ENCODE measurements at places on chromosomes 4 and X.

- ATAC-seq: no peak
Observed at GRCh38 chr4:152104901-152105357, 344.1 kb upstream of the GATB start.

DNA sequence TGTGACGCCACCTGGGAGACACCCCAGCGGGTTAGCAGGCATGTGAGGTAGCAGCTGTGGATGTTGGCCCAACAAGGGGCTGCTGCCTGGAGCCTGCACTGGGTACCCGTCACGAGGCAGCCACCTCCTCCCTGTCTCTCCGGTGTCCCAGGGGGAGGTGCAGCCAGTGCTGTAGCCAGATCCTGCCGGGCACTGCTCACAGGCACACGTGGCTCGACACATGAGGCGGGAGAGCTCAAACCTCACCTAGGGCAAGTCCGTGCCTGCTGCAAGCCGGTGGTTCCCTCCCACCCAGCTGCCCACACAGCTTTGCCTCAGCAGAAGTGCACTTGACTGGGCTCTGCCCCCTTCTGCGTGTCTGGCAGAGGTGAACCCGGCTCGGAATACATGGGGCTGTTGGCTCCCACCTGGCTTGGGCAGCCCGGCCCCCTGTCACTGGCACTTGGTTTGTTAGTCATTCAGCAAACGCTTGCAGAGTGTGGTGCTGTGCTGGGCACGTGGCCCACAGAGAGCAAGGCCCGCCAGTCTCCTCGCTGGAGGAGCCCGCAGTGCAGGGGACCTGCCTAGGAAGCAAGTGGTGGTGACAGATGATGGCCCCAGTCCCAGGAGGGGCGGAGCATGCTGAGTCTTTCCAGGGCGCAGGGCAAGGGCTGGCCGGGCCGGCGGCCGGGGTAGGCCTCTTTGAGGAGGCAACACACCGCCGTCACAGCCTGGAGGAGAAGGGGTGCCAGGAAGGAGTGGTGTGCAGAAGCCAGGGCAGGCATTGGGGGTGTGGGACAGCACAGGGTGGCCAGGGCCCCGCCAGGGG lies 10.1 kb upstream of the SH3TC1 start:
- no peak for ATAC-seq

GRCh38 chr4:3387154-3387942 lies 54.4 kb upstream of the HGFAC start:
- ATAC-seq: no peak

- ATAC-seq: no peak
Observed at GRCh38 chrX:29043746-29044145, 456.5 kb downstream of the IL1RAPL1 start.

DNA sequence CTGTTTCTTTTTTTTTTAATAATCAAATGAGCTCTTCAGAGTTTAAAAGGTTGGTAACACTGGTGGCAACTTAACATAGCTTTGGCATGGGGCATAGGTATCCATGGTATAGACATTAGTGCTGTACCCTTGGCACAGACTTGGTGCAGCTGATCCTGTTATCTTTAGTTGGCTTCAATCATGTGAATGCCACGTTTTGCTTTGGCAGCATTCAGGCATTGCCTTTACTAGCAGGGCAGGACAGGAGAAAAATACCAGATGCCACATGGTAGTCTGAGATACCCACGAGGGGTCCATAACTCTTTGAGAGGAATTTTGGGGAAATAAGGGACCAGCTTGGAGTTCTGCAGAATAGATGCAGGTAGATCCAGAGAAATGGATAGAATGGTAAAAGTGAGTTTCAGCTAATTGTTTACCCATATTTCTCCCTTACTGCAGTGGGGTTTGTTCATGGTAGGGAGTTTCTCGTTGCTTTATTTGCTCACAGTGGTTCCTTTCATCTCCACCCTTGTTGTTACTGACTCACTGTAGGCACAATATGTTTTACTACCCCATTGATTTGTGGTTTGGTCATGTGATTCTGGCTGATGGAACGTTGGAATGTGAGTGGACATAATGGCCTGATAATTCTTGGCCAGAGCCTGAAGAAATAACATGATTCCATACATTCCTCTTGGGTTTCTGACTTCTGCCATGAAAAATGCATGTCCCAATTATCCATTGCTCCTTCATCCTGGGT lies 342.7 kb downstream of the GLUD2 start:
- no peak for ATAC-seq

DNA sequence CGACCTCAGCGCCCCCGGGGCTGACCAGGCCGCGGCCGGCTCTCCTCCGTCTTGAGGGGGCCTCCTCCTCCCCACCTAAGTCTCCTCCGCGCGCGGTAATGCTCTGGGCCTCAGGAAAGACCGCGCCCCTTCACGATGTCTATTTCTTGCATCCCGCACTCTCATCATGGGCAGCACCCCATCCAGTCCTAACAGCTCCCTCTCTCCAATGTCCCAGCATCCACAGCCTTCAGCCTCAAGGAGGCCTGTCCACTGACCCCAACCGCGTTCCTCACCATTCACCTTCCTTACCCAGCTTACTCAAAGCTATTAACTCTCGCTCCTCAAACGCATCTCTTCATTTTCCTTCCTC lies 77.5 kb downstream of the MAGED4 start:
- no peak for ATAC-seq

- ATAC-seq: no peak
Observed at GRCh38 chrX:76420237-76420636, 7.3 kb upstream of the MAGEE1 start.

GRCh38 chrX:48831136-48831908 lies 4.1 kb downstream of the PCSK1N start:
- no peak for ATAC-seq

GRCh38 chr4:41414412-41414779 lies 123.6 kb upstream of the LIMCH1 start:
- ATAC-seq: no peak

- ATAC-seq: no peak
Observed at GRCh38 chrX:71292669-71293365, 8.7 kb upstream of the ITGB1BP2 start.

- no peak for ATAC-seq
Observed at GRCh38 chrX:148270499-148270898, 229.9 kb upstream of the AFF2 start.

DNA sequence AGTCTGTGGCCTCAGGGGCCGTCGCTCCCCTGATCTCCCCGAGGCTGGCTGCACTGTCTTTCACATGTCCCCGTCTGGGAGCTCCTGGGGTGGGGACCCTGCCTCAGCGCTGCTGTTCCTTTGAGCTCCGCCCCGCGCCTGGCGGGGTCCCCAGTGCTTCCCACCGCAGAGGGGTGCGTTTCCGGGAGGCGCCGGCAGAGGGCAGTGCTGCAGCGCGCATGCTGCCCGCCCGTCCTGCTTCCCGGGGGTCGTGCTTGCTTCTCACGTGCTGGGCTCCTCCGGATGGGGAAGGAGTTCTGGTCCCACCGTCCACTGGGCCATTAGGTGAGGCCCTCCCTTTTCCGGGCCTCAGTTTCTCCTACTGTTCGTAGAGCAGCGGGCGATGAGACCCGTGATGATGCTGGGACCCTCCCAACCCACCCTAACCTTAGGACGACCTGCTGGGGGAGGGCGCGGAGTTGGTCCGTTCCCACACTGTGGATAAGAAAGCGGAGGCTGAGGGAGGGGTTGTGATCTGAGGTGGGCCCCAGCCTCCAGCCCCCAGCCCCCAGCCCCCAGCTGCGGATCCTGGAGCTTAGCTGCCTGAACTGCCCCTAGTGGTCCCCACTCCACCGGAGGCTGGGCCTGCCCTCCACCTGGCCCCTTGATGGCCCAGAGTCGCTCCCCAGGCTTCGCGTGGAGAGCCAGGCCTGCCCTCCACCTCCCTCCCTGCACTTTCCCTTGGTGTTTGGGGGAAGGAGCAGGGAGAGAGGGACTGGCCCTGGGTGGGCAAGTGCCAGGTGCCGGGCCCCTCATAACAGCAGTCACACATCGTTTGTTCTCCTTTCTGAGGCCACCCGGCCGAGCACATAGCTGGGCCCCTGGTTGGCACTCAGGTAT lies 15.3 kb downstream of the CPZ start:
- ATAC-seq: no peak

DNA sequence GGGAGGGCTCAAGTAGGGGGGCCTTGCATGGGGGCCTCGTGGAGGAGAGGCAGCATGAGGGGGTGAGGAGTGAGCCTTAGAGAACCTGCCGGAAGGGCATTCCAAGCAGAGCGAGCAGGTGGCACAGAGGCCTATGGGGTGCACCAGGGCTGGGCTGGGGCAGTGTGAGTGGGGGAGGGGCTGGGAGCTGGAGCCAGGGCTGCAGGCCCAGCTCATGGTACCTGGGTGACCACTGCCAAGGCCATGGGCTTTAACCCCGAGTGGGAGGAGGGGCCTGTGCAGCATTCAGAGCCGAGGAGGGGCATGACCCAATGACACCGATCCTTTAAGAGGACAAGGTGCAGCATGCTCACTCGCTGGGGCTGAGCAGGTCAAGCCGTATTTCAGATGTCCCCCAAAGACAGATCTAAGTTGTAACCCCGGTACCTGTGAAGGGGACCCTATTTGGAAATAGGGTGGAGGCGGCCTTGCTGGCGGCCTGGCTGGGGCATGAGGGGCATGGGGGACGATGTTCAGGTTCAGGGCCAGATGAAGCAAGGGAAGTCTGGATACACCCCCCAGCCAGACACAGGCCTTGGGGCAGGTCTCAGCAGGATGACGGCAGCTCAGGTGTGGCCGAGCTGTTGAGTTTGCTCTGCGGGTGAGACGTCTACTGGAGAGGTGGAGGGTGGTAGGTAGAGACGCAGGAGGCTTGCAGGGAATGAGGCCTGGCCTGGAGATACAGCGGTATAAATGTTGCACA lies 137.0 kb downstream of the CPZ start:
- no peak for ATAC-seq

DNA sequence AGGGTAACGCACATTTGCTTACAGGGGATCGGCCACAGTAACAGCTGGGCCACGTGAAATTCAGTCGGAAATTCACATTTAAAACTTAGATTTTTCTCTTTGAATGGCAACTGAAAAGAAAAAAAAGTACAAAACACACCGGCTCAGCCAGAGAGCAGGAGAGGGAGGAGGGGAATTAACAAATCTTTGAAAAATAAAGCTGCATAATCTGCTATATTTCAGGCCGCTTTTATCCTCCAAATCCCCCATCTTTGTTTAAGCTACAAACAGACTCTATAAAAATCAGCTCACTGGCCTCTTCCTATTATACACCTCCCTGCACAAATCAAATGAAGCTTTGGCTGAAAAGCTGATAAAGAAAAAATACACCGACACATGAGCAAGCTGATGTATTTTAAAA lies 169.1 kb downstream of the LDB2 start:
- ATAC-seq: no peak

DNA sequence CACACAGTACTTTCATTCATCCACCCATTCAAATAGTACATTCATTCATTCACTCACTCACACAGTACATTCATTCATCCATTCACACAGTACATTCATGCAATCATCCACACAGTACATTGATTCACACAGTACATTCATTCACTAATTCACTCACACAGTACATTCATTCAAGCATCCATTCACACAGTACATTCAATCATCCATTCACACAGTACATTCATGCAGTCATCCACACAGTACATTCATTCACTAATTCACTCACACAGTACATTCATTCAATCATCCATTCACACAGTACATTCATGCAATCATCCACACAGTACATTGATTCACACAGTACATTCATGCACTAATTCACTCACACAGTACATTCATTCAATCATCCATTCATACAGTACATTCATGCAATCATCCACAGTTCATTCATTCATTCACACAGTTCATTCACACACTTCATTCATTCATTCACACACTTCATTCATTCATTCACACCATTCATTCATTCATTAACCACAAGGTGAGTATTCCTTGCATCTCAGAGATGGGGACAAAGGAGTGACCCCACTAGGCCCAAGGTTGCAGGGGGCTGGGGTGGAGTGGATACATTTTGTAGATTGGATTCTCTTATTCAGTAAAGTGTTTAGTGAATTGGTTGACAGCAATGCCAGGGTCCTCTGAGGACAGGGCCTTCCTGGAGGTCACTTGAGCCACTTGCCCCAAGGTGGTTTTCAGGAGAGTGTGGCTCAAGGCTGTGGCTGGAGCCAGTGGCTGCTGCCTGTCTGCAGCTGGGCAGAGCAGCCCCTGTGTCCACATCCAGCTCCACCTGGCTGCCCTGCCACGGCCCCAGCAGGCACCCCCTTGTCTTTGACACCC lies 4.3 kb upstream of the SPON2 start:
- ATAC-seq: no peak

DNA sequence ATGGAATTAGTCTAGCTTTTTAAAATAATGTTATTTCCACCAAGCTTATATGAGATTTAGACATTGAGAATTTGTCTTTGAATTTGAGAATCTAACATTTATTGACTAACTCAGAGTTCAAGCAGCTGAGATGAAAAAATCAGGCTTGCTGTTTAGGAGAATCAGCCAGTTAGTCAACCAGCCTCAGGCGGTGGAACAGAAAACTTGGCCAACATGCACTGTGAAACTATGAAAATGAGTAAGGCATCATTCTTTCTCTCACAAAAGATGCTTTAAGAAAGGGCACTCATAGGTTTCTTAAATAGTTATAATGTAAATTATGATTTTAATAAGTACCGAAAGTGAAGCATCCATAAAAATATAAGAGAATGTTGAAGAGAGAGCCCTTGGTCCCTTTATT lies 84.2 kb downstream of the NFKB1 start:
- ATAC-seq: peak; percentile 14

- no peak for ATAC-seq
Observed at GRCh38 chr4:108793415-108793814, 30.6 kb upstream of the ETNPPL start.

DNA sequence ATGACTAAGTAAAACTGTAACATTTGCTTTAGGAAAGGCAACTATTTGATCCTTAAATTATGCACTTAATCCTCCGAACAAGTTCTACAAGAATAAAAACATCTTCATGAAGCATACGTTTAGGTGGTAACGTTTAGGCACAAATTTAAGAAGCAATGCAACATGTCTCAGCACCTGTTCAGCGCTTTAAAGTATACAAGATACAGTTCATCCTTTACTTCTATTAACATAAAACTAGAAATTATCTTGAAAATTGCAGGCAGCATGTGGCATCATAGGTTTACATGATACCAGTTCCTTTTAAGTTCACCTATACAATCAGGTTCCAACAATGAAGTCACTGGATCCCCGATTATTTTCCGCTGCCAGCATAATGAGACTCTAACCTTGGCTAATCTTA lies 1.5 kb downstream of the PLA2G12A start:
- no peak for ATAC-seq

- no peak for ATAC-seq
Observed at GRCh38 chr4:144298519-144298918, 158.0 kb upstream of the GYPA start.

- ATAC-seq: no peak
Observed at GRCh38 chr4:179757641-179758040, 2315.4 kb upstream of the AGA start.

DNA sequence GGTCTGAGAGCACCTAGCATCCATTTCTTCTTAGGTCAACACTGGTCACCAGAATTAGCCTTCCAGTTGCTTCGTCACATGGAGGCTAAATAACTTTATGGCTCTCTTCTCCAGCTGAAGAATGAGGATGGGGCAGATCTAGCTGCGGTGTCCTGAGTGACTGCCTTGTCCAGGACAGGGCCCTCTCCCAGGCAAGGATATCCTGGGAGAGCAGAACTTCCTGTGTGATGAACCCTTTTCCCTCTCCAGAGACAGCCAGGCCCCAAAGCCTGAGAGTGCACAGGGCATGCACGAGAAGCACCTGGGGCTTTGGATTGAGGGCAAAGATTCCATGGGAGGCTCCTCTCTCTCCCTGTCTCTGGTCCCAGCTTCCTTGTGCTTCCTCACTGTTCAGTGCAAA lies 108.2 kb upstream of the MAMLD1 start:
- no peak for ATAC-seq
